Epithelial cell of prostate (primary cell): ENCODE measurements at places on chromosomes 2 and 18.

DNA sequence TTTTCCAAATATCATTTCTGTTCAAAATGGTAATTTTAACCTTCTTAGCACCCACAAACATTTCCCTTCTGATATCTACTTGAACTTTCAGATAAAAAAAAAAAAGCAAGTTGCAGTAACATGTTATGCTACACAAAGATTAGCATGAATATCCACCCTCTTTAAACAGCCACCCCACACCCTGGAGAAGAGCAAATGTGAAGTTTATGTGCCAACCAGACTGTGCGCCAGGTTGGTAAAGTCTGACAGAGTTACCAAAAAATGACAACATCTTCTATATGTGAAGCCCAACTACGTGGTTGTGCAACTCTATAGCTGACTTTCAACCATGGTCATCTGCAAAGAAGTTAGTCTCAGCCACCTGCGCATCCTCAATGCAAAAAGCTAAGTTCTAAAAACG, 62.6 kb downstream of the BCL11A start:
- DNase-seq, result no peak

DNA sequence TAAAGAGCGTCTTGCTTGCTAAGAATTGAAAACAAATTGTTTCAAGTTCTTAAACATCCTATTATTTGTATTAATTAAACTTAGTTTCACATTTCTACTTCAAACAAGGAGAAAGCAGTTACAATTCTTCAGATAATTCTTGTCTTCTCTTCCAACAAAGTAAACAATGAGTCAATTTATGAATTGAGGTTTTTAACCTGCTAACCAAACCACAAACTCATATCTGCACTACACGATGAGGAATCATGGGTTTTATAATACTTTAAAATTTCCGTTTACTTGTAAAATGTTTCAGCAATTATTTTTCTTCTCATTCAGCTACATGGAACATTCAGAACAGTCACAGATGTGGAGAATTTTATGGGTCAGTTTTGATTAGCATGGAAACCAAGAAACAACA, 114.2 kb downstream of the SPIRE1 start:
- DNase-seq, result no peak

DNA sequence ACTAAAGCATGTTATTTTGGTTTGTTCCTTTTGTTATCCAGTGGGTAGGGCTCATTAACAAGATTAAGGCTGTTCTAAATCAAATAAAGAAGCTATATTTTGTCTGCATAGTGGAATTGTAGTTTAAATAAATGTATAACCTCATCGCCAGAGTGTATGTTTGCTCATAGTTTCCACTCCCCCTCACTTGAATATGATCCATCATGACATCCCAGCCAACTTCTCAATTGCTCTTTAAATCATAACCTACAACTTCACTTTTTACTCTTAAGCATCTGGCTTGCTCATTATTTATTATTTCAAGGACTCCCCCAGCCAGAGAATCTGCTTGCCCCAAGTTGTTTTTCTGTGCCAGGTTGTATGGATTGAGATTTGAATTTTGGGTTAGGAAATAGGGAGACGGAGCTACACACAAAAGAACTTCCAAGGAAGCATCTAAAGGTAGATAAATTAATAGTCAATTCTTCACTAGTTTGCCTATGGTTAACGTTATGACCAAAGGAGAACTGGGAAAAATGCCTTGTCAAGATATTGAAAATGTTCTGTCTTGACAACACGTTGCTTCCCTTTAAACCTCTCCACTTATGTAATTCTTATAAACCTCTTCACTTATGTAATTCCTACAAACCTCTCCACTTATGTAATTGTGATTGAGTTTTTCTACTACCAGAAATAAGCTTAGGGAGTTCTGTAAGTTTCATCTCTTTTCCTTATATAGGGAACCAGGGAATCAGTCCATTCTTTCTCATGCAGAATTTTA, 55.4 kb upstream of the UPP2 start:
- DNase-seq, result no peak

- DNase-seq, result no peak
Observed at GRCh38 chr18:44732238-44732563, 51.5 kb downstream of the SETBP1 start.

GRCh38 chr2:37812414-37812813, 112.7 kb upstream of the RMDN2 start:
- no peak for DNase-seq

DNA sequence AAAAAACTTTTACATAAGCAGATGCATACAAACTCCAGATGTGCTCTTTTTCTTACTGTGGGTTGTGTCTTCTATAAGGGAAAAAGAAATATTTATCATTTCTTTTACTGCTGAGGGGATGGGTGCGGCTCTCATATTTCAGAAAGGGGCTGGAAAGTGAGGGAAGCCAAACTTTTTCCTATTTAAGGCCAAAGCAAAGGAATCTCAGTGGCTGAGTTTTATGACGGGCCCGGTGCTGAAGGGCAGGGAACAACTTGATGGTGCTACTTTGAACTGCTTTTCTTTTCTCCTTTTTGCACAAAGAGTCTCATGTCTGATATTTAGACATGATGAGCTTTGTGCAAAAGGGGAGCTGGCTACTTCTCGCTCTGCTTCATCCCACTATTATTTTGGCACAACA, at the start of gene COL3A1:
COL3A1 (plus strand) TSS at position 210 of the 400 bp plus-strand sequence; CDS start at position 327, 117 bp downstream.
- DNase-seq, result no peak

DNA sequence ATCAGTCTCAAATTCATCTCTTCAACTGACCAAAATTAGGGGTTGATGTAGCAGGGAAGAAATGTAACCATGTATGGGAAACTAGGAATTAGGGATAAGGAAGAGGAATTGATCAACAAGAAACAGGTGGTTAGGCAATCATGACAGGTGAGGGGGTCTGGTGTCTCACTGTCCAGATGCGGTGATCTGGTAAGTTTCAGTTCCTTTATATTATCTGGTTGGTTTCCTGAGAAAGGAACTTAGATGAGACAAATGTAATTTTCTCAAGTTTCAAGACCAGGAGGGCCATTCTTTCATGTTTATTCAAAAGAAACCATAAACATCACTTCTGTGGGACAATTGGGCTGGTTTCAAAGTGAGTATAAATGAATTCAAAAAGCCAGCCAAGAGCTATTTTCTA, 306.2 kb upstream of the KCNJ3 start:
- DNase-seq, result no peak

DNA sequence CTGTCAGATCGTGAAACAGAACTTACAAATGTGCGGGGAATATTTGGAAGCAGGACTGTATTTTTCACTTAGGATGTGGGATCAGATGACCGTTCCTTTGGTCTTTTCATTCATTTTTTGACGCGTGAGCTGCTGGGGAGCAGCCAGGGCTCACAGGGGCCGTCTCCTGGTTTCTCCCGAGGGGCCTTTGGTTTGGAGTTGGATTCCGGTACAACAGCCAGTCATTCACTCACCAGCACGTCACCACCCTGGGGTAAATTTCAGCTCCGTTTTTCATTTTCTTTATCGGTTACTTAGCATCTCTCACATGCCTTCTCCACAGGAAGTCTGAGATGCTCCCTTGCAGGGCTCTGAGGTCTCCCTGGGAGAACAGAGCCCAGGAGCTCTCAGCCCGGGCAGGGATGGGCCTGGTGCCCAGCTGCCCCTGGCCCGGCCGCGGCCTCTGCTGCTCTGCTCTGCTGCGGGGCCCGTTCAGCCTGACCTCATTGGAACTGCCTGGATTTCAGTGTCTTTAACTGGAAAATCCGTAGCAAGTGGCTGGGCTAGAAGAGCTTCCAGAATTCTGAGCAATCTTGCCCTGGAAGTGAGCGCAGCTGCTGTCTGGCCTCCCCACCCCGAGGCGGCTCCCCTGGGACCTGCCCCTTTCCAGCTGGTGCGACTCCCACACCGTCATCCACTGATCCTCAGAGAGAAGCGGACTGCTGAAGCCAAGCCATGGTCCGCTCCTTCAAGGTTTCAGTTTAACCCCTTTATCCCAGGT, 335.6 kb downstream of the EIPR1 start:
- no peak for DNase-seq

- DNase-seq, result no peak
Observed at GRCh38 chr2:95091885-95092555, 29.6 kb downstream of the MRPS5 start.

DNA sequence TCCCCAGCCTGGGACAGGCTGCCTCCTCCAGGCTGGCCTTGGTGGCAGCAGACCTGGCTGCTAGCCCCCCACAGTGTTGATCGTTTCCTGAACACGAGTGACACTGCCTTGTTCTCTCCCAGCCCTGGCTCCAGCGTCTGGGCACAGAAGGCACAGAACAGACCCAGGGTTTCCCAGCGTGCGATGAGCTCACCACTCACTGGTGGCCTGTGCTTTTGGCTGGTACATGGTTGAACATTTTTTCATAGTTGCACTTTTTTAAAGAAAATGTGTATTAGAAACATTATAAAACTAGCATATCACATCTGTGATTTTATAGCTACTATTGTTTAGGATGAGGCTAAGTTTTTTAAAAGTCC, 40.9 kb downstream of the SCTR start:
- DNase-seq, result no peak

- DNase-seq, result no peak
Observed at GRCh38 chr18:31657823-31658669, 26.3 kb downstream of the B4GALT6 start.

GRCh38 chr2:196384729-196385128, 213.4 kb upstream of the STK17B start:
- DNase-seq, result no peak

DNA sequence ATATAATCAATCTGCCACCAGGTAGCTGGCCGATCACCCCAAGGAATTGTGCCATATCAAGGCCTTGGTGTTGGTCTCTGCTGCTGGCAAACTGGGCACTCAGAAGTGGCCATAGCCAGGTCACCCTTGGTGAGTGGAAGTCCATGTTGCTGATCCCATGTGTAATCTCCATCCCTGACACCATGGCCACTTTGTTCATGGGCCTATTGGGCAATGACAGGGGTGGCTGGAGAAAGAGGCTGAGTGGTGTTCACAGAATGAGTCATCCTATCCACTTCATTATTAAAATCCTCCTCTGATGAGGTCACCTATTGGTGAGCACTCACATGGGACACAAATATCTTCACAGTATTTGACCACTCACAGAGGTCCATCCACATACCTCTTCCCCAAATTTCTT, 26.7 kb upstream of the CD226 start:
- no peak for DNase-seq

DNA sequence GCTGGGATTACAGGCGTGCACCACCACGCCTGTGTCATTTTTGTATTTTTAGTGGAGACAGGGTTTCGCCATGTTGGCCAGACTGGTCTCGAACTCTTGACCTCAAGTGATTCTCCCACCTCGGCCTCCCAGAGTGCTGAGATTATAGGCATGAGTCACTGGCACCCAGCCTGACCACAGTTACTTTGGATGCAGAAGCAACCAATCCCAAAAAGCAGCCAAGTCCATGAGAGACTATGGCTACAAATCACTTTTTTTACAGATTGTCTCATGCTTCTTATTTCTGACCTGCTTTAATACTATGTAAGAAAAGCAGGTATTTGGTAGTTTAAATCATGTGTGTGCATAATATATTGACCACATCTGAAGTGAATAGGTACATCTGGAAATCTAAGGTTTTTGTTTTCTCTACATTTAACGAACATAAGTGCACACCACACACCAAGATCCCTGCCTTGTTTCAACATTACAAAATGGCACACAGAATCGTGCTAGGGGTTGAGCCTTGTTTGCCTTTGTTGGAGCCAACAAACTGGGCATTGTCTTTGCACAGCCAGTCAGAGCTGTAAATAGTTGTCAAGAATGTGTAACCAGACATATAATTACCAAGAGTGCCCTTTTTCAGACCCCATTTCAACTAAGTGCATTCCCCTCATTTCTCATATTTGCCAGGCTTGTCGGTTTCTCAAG, 18.3 kb upstream of the MAP4K4 start:
- DNase-seq, result no peak

- DNase-seq, result no peak
Observed at GRCh38 chr2:20627712-20628380, 23.1 kb downstream of the HS1BP3 start.

DNA sequence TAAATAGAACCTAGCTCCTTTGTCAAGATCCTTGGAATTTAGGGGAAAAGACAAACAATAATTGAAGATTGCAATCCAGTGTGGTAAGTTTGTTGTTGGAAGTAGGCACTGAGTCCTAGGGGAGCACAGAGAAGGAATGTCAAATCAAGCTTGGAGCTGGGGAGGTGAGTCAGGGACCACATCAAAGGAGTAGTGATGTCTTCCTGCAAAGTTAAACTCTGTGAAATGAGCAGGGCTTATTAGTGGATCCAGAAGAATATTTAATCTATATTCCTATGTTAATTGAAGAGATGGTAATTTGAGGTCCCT, 41.7 kb upstream of the NABP1 start:
- no peak for DNase-seq

- no peak for DNase-seq
Observed at GRCh38 chr2:219116776-219117646, 43.6 kb downstream of the NHEJ1 start.

DNA sequence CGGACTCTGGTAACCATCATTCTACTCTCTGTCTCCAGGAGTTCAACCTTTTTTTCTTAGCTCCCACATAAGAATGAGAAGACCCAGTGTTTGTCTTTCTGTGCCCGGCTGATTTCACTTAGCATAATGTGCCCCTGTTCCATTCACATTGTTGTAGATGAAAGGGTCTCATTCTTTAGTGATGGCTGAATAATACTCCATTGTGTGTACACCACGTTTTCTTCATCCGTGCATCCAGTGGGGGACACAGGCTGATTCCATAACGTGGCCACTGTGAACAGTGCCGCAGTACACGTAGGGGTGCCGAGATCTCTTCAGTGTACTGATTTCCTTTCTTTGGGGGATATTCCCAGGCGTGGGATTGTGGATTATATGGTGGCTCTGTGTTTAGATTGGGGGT, 72.3 kb upstream of the NFATC1 start:
- no peak for DNase-seq

GRCh38 chr18:48053881-48054816, 123.7 kb upstream of the SMAD2 start:
- no peak for DNase-seq

GRCh38 chr2:219362524-219363164, 25.1 kb downstream of the DNPEP start:
- DNase-seq, result peak; percentile 56

- DNase-seq, result no peak
Observed at GRCh38 chr18:51212606-51213005, 15.1 kb upstream of the MEX3C start.

DNA sequence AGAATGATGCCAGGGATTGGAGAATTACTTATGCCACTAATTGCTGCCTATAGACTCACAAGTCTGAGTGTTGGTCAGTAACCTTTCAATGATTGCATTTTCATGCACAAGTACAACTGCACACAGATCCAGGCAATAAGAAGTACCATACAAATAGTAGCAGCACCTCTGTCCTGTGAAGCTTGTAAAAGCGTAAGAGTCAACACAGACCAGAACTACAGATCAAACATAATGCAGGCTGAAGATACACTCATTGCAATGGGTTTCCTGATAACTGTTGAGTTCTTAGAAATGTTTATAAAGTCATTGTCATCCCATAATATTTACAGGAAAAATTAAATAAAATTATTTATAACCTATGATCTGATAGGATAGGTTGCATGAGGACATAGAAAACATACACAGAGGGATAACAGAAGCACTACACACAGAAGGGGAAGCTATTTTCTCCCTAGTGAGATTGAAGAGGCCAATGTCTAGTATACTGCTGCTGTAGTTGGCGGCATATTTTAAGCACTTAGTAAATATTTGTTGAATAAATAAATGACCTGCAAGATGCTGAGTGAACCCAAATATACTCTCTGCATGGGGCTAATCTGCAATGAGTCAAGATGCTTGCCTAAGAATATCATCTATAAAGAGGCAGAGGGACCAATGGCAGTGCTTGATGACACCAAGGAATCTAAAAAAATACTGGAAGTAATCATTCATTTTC, 5.7 kb upstream of the PIK3C3 start:
- DNase-seq, result no peak
